Activated gamma-delta T cell treated with Interleukin-2 at 50 U/mL for 16 hours (primary cell): ENCODE measurements at places on chromosomes 1 and 21.
A peak's percentile ranks its signal among the peaks of the same experiment; 100 is the strongest.

DNA sequence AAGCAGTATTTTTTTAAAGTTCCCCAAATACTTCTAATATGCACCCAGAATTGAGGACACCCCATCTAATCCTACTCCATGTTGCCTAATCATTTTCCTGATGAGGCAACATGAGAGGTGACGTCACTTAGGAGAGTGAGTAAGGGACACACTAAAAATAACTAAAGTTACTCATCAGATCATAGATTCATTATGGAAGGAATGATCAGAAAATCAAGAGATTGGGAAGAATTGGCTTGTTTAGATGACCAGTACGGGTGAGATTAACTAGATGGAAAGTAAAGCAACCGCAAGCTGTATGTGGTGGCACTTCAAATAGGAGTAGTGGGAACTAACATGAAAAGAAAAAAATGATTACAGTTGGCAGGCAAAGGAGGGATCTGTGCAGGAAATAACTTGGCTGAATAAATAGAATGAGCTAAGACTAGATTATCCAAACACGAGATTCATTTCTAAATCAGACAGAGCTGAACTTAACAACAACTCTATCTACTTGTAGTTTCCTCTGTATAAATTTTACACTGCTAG is 61.4 kb upstream of the CXADR start:
- no peak for DNase-seq

GRCh38 chr1:62784509-62785365 is 805 bp downstream of the ATG4C start:
- DNase-seq: no peak

- DNase-seq: no peak
Observed at GRCh38 chr1:42144711-42145388, 8.4 kb upstream of the GUCA2B start.

GRCh38 chr1:205594846-205595245 is 37.0 kb downstream of the ELK4 start:
- DNase-seq: no peak

GRCh38 chr1:12145616-12146342 is 21.0 kb upstream of the TNFRSF1B start:
- DNase-seq: no peak

GRCh38 chr21:42056468-42056867 is 14.6 kb upstream of the UMODL1 start:
- DNase-seq: no peak

GRCh38 chr21:25539606-25540005 is 67.7 kb downstream of the MRPL39 start:
- no peak for DNase-seq

- DNase-seq: no peak
Observed at GRCh38 chr1:115144176-115144575, 54.9 kb upstream of the TSPAN2 start.

GRCh38 chr1:231724876-231725647 is 98.5 kb downstream of the DISC1 start:
- no peak for DNase-seq

- DNase-seq: no peak
Observed at GRCh38 chr1:185636848-185637247, 97.3 kb upstream of the HMCN1 start.

GRCh38 chr1:966135-966703 is at the start of gene PLEKHN1:
Gene PLEKHN1, plus strand, starts transcription at chr1:966482. Its CDS starts 50 bp downstream, at chr1:966532.
- DNase-seq: peak; percentile 32

GRCh38 chr1:3237994-3238702 is 169.1 kb downstream of the PRDM16 start:
- DNase-seq: no peak

GRCh38 chr1:87844251-87844650 is 515.6 kb downstream of the LMO4 start:
- DNase-seq: no peak

DNA sequence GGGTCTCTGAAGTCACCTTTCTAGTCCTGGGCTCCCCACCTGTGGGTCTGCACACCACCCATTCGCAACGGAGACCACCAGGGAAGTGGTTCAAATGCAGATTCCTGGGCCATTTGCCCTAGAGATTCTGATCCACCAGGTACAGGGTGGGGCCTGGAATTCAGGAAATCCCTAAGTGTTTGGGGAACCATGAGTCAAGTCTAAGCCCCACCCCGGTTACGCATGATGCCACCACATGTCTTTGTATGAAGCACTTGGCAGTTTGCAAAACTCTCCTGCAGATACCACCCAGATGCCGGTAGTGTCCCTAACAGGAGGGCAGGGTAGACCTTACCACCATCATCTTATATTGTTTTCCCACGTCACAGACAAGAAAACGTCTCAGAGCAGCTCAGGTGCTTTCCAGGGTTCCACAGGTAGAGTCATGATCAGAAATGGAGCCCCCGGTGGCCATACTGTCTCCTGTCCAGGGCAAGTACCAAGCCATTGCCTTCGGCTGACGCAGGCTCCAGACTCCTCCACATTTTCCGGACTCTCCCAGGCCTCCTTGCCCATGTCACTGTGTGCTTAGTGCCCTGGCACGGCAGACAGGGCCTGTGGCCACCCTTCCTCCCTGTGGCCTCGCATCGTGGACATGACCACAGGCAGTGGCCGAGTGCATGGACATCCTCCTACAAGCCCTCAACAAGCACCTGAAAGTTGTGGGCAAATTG is 89.2 kb upstream of the TMEM51 start:
- no peak for DNase-seq

- no peak for DNase-seq
Observed at GRCh38 chr1:190476806-190477205, 858 bp downstream of the BRINP3 start.

DNA sequence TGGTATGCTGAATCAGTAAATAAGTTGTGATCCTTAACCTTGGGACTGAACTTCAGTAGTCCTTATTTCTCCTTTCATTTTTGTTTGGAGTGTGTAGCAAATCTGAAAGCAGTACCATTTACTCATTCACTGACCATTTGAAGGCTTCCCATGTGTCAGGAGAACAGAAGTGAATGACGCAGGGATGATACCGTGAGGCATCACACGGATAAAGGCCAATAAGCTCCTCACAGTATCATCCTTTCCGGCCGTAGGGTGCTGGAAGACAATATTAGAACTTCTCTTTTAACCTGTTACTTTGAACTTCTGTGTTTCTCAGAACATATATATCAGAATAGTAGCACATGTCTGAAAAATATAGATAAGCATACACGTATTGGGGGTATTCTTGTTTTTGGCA is 21.3 kb downstream of the BACH1 start:
- no peak for DNase-seq

DNA sequence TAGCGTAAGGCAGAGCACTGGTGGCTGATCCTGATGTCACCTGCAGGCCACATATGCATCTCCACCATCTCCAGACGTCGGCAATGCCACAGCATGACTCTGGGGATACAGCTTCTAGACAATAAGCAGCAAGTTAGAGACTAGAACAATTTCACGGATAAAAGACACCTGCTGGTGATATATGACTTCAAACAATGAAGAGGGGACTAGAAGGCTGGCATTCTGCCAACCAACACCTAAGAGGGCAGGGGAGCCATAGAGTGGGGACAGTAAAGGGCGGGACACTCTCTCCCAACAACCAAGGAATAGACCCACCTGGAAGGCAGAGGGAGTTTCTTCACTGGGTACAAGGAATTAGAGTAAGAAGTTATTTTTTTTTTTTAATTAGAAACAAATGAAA is 126.7 kb downstream of the SIM2 start:
- no peak for DNase-seq

- DNase-seq: no peak
Observed at GRCh38 chr1:182122256-182122912, 60.9 kb upstream of the ZNF648 start.

GRCh38 chr1:22057861-22058260 is 5.4 kb downstream of the CDC42 start:
- DNase-seq: no peak
